Left lung (tissue), 14 donors: ENCODE measurements at places on chromosomes 11 and 22. TPM values are rescaled to one million over a fixed set of nuclear protein-coding genes. Genes with fewer than 3 reads are reported as not detected.

DNA sequence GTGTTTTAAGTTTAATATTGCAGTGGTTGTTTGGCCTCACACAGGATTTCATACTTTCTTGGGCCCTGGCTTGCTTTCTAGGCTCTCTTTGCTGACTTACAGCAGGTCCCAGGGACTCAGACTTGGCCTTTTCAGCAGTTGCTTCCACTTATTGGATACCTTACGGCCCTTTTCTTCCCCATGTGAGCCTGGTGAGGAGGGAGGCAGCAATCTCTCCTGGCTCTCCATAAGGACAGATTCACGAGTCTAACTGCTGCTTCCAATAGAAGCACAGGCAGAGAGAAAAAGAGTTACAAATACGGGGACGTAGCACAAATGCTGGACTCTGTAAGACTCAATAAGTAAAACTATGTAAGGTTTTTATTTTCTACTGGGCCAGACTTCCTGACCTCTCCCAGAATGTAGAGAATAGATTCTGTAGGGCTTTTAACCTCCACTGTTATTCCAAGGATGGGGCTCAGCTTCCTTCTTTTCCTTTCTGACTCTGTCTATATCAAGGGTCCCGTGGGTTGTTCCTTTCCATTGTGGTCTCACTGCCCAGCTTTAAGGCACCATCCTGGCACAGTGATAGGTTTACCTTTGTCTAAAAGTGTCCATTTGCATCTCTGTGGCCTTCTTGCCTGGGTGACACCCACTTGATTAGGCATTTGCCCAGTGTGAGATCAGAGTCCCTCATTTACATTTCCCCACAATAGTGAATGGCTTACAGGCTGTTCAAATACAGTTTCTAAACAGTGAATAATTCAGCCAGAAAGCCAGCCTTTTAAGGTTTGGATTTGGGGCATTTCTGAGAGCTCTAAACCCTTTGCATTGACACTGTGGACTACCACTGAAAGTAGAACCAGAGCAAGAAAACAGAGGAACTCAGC, 92.8 kb downstream of the RASSF10 start:
- DNase-seq: no peak

DNA sequence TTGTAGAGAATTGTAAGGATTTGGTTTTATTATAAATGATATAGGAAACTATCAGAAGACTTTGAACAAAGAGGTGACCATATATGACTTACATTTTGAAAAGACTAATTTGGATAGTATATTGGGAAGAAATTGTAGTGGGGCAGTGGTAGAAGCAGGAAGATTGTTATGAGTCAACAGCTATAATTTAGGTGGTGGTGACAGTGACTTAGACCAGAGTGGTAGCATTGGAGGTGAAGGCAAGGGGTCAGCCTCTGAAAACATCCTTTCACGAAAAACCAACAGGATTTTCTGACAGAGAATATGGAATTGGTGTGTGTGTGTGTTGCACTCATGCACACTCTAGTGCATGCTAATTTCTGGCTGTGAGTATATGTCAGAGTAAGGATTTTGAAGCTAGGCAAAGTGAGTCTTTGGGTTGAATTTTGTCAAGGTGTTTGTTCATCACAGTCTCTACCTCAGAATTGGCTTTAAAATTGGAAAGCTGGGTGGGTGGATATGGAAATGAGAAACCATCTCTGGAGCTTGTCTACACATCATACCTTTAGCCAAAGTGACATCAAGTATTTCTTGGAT, 8.2 kb upstream of the HBE1 start:
- no peak for DNase-seq

DNA sequence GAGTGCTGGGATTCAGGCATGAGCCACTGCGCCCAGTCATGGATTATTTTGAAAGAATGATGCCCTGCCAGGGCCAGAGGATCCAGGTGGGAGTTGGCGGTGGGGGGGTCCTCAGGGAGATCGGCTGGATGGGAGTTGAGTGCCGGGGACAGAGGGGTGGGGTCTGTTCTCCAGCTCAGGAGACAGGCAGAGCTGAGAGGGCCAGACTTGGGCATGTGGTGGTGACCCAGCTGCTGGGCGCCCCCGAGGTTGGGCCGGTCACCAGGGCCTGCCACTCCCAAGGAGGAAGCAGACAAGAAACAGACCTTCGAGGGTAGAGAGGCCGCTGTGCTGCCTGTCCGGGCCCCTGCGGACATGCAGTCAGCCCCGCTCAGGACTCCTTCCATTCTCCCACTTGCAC, 11.8 kb upstream of the PRODH start:
- peak; percentile 10 for DNase-seq

DNA sequence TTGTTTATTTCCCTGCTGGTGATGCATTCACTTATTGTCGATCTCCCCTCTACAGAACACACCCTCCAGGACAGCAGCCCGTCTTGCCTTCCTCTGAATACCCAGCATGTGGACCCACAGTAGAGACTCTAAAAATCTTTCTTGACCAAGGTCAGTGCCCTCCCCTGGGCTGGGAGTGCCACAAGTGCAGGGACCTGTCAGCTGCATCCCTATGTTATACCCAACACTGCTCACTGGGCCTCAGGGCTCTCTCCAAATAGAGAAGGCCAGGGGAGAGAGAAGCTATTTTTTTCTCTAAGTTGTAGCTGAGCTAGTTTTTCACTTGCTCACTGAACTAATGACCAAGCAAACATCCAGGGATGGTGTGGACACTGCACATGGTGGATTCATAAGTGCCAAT, 9.8 kb downstream of the KCNJ1 start:
- DNase-seq: no peak

DNA sequence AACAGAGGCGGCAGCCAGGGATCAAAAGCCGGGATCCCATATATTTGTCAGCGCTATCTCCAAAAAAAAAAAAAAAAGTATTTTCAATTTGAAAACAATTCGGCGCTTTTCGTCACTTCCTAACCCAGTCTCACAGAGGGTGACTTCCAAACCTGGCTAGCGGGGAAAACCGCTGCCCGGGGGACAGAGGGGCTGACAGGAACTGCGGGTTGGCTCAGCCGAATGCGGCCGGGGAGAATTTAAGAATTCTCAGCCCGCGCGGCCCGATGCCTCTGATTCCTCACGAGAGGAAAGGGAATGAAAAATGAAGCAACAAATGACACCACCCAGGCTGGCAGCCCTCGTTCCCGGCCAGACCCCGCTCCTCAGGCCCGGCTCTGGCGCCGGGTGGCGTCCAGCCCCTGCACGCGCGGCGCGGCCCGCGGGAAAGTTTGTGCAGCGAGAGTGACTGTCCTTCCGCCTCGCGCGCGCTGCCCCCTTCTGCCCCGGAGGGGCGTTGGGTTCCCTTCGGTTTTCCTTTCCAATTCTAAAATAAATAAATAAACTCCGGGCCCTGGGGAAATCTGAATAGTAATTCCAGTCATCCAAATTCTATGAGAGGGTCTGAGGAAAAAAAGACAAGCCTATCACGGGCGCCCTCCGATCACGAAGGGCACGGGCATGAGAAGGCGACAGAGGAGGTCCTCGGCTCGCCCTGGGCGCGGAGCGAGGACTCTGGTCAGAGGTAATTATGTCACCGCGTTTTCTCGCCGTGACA, 4.8 kb upstream of the PAX6 start:
- DNase-seq: peak; percentile 77

- no peak for DNase-seq
Observed at GRCh38 chr11:115317277-115318185, 186.7 kb downstream of the CADM1 start.

DNA sequence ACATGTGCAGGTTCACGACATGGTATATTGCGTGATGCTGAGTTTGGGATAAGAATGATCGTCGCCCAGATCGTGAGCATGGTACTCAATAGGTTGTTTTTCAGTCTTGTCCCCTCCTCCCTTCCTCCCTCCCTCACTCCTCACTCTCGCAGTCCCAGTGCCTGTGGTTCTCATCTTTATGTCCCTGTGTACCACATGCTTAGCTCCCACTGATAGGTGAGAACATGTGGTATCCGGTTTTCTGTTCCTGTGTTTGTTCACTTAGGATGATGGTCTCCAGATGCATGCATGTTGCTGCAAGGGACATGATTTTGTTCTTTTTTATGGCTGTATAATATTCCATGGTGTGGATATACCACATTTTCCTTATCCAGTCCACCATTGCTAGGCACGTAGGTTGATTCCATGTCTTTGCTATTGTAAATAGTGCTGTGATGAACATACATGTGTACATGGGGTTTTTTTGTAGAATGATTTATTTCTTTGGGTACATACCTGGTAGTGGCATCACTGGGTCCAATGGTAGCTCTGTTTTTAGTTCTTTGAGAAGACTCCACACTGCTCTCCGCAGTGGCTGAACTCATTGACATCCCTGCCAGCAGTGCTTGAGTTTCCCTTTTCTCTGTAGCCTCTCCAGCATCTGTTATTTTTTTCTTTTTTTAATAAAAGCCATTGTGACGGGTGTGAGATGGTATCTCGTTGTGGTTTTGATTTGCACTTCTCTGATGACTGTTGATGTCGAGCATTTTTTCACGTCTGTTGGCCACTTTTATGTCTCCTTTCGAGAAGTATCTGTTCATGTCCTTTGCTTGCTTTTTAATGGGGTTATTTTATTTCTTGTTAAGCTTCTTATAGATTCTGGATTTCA, 16.4 kb downstream of the ZBED4 start:
- DNase-seq: no peak

- DNase-seq: no peak
Observed at GRCh38 chr22:26777156-26777801, 119.9 kb downstream of the MIAT start.

DNA sequence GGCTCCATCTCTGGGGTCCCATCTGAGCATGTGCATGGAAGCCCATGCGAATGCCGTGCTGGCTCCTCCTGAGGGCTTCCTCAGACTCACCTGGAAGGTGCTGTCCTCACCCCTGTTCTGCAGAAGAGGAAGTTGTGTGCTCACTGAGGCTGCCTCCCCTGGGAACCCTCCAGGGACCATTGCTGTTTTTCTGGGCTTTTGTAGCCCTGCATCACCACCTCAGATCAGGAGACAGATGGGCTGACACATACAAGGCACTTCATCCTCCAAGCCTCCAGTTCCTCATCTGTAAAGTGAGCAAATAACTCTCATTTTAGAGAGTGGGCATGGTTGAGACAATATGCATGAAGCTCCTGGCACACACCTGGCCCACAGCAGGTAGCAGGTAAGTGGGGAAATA, 12.1 kb upstream of the LRRC32 start:
- DNase-seq: no peak

- DNase-seq: no peak
Observed at GRCh38 chr11:118715245-118715831, 35.9 kb upstream of the TREH start.

The HEPN1 gene
- polyA plus RNA-seq: 0.15 TPM

The NXPE2 gene
- polyA plus RNA-seq: 0.31 TPM

The ART5 gene
- polyA plus RNA-seq: 1.3 TPM

The SLC7A4 gene
- polyA plus RNA-seq: 0.38 TPM

The CLDN5 gene
- polyA plus RNA-seq: 79.1 TPM

The FAT3 gene
- polyA plus RNA-seq: 59.3 TPM
